ENCODE measurements at places on chromosomes 13 and 19.

GRCh38 chr13:49938921-49939320, 2.8 kb upstream of the SPRYD7 start:
- peaks cover 39% of the 10 kb centered on the region for H3K4me1 ChIP-seq
- H3K4me3 ChIP-seq = no peak overlapping the region
- H3K36me3 ChIP-seq = no peaks in the 10 kb centered on the region
- no peak for DNase-seq

DNA sequence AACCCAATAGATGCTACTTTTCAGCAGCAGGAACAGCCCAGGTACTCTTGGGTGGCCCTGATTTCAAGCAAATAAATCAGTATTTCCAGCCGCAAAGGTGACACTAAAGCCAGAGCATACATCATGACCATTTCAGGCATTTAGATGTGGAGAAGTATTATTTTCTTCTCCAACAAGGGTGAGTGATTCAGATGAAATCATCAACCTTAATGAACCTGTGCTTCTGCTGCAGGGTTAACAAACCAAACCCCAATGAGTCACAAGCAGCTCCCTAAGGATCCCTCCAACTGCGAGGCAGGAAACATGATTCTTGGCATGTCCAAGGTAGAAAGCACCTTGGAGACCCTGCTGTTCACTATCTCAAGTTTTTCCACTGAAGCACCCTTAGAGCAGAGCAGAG, 32.7 kb downstream of the MBNL2 start:
- no peaks in the 10 kb centered on the region for H3K27me3 ChIP-seq
- no peak overlapping the region for H3K4me3 ChIP-seq
- peak overlapping the region; percentile 74 for H3K27ac ChIP-seq
- DNase-seq = no peak

DNA sequence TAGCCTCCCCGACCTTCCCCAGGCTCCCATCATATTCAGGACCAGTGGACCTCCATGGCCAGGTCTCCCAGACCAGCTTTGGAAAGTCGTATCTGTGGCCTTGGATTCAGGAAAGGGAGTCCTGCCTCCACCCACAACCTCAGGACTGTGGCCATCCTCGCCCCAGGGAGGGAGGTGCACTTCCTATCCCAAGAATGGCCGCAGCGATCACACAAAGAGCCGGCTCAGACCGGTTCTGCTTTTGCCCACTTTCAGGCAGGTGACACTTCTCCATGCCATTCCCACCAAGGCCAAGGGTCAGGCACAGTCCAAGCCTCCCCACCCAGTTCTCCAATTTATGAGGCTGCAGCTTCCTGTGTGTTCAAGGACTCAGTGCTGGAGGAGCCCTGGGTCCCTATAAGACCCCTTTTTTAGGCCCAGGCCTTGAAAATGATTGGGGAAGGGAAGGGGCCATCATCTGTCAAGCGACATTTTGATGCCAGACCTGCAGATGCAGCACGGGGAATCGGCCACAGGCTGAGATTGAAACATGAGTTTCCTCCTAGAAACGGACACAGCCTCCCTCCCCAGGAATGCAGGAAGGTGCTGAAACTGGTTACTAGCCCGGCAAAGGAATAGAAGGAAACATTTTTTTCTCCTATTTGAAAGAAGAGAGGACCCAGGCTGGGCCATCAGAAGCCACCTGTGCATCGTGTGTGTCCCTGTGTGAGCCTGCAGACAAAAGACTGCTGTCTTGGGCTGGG, 65.6 kb upstream of the USE1 start:
- H3K4me1 ChIP-seq = no peaks in the 10 kb centered on the region
- DNase-seq = no peak
- H3K4me3 ChIP-seq = no peak overlapping the region
- H3K27me3 ChIP-seq = no peaks in the 10 kb centered on the region
- no peak overlapping the region for H3K27ac ChIP-seq

GRCh38 chr13:47287291-47287751, 390.5 kb upstream of the HTR2A start:
- H3K4me1 ChIP-seq = no peaks in the 10 kb centered on the region
- DNase-seq = no peak
- H3K4me3 ChIP-seq = no peak overlapping the region
- no peaks in the 10 kb centered on the region for H3K36me3 ChIP-seq
- no peaks in the 10 kb centered on the region for H3K27me3 ChIP-seq

DNA sequence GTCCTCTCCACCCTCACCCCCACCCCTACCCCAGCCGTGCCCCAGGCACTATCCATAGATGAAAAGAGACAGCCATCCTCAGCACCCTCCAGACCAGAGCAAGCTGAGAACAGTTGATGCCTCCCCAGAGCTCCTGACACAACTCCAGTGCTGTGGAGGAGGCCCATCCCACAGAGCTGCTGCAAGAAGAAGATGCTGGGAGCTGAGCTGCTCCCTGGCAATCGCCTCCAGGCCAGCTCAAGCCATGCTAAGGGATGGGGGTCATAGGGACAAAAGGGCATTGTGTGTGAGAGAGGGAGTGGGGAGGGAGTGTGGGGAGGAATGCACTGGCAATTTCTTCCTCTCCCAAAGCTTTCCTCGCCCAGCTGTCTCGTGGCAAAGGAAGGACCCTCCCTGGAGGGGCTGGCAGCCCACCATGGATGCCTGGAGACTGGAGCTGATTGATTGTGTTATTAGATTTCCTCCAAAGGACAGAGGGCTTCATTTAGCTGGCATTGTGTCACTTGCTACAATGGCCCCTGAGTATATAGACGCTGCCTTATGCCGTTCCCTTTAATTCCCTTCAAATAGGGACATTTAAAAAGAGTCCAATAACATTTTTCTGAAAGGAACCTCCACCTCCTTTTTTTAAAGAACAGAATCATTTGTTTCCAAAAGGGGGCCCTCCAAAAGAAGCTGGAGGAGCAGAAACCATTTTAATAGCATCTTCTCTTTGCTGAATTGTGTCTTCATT, 476.4 kb downstream of the FOXO1 start:
- H3K4me3 ChIP-seq = no peak overlapping the region
- H3K36me3 ChIP-seq = no peaks in the 10 kb centered on the region
- no peaks in the 10 kb centered on the region for H3K27me3 ChIP-seq
- H3K27ac ChIP-seq = peak overlapping the region; percentile 69
- H3K4me1 ChIP-seq = peaks cover 41% of the 10 kb centered on the region

DNA sequence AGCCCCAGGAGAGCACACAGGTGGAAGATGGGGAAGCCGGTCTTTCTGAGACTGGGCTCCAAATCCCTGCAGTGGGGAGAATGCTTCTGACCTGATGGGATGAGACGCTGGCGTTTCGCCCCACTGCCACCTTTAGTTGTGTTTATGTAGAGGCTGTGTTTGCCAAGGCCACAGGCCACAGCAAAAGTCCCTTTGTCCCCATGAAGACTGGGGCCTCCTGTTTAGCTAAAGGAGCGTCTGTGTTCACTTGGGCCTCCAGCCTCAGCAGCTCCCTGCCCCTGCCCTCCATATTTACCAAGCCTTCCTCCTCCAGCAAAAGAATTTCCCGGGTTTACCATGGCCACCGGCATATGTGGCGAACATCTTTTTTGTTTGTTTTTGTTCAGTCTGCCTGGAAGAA, 10.4 kb upstream of the KLK14 start:
- H3K4me1 ChIP-seq = no peaks in the 10 kb centered on the region
- H3K4me3 ChIP-seq = no peak overlapping the region
- no peak for DNase-seq
- peaks cover 2% of the 10 kb centered on the region for H3K36me3 ChIP-seq

DNA sequence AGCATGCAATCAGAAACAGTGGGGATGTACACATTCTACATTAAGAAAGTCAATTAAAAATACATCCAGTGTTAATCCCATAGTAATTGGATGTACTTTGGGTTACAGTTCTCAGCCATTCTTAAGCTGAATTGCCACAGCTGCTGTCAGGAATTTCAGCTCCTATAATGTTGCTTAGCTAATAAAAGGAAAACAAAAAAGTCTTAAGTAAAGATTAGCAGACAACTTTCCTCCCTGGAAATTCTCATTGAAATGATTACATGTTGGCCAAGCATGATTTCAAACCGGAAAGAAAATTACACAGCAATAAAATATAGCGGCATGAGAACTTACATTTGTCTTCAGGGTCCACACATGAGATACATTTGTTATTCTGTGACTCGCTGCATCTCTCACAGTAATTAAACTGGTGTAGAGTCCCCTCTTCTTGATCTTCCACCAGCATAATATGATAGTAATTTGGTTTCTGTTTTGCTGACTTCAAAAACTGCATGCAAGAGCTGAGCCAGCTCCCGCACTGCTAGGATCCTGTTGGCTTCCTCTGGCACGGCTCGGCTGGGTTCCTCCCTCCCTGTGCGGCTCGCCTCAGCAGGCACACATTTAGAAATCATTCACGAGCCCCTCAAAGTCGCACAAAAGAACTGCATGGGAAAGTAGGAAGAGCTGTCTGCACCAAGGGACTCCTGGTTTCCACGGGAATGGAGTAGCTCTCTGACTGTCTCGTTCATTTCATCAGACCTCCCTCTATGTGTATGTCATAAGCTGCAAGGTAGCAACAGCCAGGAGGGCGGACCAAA, at the start of gene HTR2A:
Gene HTR2A (minus strand): TSS at position 713 of the 797 bp plus-strand sequence. CDS start 1,147 bp downstream, outside the sequence.
- H3K4me3 ChIP-seq = peak within 1 kb of the TSS; percentile 65
- H3K4me1 ChIP-seq = peaks cover 22% of the 10 kb centered on the region
- peak within 1 kb of the TSS; percentile 37 for H3K27ac ChIP-seq
- no peaks in the 10 kb centered on the region for H3K27me3 ChIP-seq
- no peaks in the 10 kb centered on the region for H3K36me3 ChIP-seq

GRCh38 chr19:6849876-6850275, 37.5 kb upstream of the ADGRE1 start:
- DNase-seq = no peak
- H3K27ac ChIP-seq = no peak overlapping the region
- no peaks in the 10 kb centered on the region for H3K36me3 ChIP-seq
- H3K4me3 ChIP-seq = no peak overlapping the region

DNA sequence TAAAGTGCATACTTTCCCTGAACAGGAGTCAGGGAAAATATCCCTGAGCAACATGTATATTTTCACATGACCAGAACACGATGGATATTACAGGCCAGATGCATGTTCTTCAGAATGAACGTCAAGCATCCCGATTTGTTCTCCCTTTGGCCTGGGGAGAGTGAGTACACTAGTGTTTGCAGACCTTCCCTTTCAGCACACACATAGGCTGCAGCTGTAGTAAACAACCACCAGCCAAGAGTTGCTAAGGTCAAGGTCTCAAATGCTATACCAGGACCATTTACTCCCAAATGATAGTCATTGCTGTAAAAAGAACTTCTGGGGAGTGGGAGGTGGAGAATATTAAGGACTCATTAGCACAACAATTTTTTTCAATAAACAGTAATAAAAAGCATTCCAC, 3.0 kb downstream of the KLF12 start:
- no peaks in the 10 kb centered on the region for H3K27me3 ChIP-seq
- no peaks in the 10 kb centered on the region for H3K36me3 ChIP-seq
- no peak for DNase-seq
- no peak overlapping the region for H3K4me3 ChIP-seq
- peak overlapping the region; percentile 96 for H3K27ac ChIP-seq

GRCh38 chr13:41652735-41653361, 195.5 kb downstream of the RGCC start:
- H3K4me1 ChIP-seq = peaks cover 10% of the 10 kb centered on the region
- H3K36me3 ChIP-seq = no peaks in the 10 kb centered on the region
- DNase-seq = no peak
- H3K27me3 ChIP-seq = no peaks in the 10 kb centered on the region
